Endothelial cell (in vitro differentiated cells): ENCODE measurements at places on chromosomes 12 and 14. TPM values are rescaled to one million over a fixed set of nuclear protein-coding genes. Genes with fewer than 3 reads are reported as not detected.

DNA sequence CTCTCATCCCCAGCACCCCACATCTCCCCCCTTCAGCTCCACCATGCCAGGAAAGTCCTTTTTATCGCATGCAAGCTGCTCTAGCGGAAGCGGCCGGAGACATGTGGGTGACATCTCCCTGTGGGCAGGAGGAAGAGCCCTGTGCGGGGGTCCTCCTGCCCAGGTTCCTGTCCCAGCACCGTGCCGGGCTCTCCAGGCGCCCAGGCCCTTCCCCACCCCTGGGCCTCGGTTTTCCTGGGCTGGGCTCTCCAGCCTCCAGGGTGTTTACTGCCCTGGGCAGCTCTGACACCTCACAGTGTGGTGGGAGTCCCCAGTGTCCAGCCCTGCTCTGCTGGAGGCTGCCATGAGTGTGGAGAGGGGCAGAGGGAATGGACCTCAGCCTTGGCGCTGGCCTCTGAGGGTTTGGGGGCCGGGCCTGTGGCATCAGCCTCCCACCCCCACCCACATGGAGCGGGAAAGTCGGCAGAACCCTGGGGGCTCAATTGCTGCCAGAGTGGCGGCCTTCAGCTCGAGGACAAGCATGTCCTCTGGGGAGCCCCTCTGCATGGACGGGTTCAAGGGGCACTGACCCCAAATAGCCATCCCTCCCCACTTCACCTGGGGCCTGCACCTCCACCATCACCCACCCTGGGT is 16.9 kb downstream of the ASPG start:
- no peak for DNase-seq
- no peak overlapping the region for H3K4me3 ChIP-seq
- no peaks in the 10 kb centered on the region for H3K36me3 ChIP-seq

Gene LTB4R
- total RNA-seq: 9.5 TPM

Gene CLMN
- 0.46 TPM for total RNA-seq

DNA sequence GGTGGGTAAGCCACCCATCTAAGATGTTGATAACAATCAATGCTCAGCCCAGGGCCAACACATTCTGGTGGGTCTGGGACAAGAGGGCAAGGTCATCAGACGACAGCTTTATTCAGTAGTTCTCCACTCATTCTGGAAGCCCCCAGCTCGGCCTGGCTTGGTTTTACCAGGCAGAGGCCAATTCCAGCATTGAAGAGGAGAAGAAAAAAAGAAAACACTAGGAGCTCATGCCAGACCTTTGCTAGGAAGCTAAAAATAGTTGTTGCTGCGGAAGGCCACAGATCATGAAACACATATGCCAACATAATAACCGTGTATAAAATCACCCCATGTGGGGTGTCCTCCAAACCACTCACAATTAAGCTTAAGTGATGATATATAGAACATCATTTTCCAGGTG is 44.4 kb downstream of the CCDC60 start:
- peaks cover 10% of the 10 kb centered on the region for H3K36me3 ChIP-seq
- no peak for DNase-seq
- no peak overlapping the region for H3K4me3 ChIP-seq
- no peak overlapping the region for H3K27ac ChIP-seq
- H3K27me3 ChIP-seq: peaks cover 5% of the 10 kb centered on the region
- no peaks in the 10 kb centered on the region for H3K4me1 ChIP-seq

Gene SSPN
- 2.7 TPM for total RNA-seq

GRCh38 chr12:132356691-132357622 is 27.6 kb upstream of the GALNT9 start:
- peak; percentile 60 for DNase-seq
- H3K4me1 ChIP-seq: peaks cover 5% of the 10 kb centered on the region
- H3K27ac ChIP-seq: peak overlapping the region; percentile 91
- H3K27me3 ChIP-seq: peaks cover 5% of the 10 kb centered on the region

DNA sequence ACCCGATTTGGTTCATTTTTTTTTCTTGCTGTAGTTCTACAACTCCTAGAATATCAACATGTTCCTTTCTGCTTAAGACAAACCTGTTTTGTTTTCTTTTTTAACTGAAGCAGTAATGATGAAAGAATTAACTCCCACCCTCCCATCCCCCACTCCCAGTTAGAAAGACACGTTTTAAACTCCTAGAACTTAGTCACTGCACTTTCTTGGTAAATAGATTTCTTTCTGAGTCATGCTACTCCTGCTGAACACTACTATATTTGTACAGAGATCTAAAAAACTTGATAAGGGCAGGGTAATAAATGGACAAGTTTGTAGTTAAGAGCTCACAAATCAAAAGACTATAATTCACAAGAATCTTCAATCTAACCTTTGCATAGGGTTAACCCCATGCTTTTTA is 118.9 kb upstream of the PTPRB start:
- no peaks in the 10 kb centered on the region for H3K36me3 ChIP-seq
- no peak overlapping the region for H3K27ac ChIP-seq
- H3K4me3 ChIP-seq: no peak overlapping the region
- no peaks in the 10 kb centered on the region for H3K4me1 ChIP-seq
- no peaks in the 10 kb centered on the region for H3K27me3 ChIP-seq
- DNase-seq: no peak

Gene MIP
- 0.10 TPM for total RNA-seq

Gene CRIP1
- total RNA-seq: 2.5 TPM

- H3K27ac ChIP-seq: no peak overlapping the region
- H3K36me3 ChIP-seq: peaks cover 3% of the 10 kb centered on the region
- no peaks in the 10 kb centered on the region for H3K4me1 ChIP-seq
- peaks cover 2% of the 10 kb centered on the region for H3K27me3 ChIP-seq
Measured at GRCh38 chr12:103793512-103794045, 47.5 kb downstream of the NT5DC3 start.

Gene PLCZ1
- not detected for total RNA-seq

DNA sequence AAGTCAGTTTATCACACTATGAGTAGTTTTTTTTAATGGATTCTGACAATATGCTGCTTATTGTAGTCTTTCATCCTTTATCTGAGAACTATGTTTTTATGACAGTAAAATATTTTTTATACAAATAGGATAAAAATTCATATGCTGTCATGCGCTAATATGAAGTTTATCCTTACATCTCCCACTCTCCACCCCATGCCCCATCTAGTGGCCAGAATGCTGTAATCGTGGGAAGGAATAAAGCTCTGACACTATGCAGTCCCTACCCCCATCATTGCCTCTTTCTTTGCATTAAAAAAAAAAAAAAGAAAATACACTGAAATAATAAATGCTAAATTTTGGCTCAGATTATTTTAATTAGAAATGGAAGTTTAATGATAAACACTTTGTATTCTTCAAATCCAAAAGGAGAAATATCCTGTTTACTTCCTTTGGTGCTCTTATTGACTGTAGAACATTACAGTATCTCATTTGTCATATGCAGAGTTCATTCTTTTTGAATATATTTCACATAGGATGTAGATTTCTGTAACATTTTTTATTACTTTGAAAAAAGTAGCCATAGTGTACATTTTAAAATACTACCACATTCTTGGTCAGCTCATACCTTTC is 145.9 kb upstream of the SLCO1C1 start:
- H3K36me3 ChIP-seq: no peaks in the 10 kb centered on the region
- DNase-seq: peak; percentile 35
- H3K4me3 ChIP-seq: no peak overlapping the region
- no peaks in the 10 kb centered on the region for H3K27me3 ChIP-seq
- no peaks in the 10 kb centered on the region for H3K4me1 ChIP-seq

GRCh38 chr12:117279606-117280005 is 81.8 kb downstream of the NOS1 start:
- H3K27me3 ChIP-seq: no peaks in the 10 kb centered on the region
- DNase-seq: no peak
- no peaks in the 10 kb centered on the region for H3K4me1 ChIP-seq
- H3K36me3 ChIP-seq: no peaks in the 10 kb centered on the region

DNA sequence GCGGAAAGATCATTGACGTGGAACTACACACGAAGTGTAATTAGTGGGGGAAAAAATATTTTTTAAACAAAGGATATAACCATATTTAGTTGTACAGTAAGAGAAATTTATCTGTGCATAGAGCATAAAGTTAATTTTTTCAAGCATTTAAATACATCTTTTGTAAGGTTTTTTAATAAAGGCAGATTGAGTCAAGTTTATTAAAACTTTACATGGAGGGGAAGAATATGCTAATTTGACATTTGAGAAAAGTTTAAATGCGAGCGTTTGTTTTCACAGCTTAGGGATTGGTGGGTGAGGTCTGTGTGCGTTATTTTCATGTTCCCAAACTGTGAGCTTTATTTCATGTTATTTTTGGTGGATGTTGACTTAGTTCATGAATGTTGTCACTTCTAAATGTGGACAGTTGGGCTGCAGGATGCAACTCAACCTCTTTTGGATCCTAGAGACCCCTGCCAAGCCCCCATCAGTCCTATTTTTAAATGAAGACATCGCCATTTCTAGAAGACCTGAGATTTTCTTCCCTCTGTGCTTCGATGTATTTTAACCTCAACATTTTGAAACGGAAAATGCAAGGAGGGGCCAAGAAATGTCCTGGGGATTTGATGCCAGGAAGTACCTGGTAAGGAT is 32.3 kb downstream of the BRI3BP start:
- peaks cover 5% of the 10 kb centered on the region for H3K27me3 ChIP-seq
- DNase-seq: no peak
- no peak overlapping the region for H3K27ac ChIP-seq
- H3K36me3 ChIP-seq: peaks cover 4% of the 10 kb centered on the region
- no peak overlapping the region for H3K4me3 ChIP-seq

- H3K27me3 ChIP-seq: no peaks in the 10 kb centered on the region
- H3K36me3 ChIP-seq: no peaks in the 10 kb centered on the region
- H3K4me1 ChIP-seq: peaks cover 20% of the 10 kb centered on the region
- H3K27ac ChIP-seq: no peak overlapping the region
- no peak for DNase-seq
Measured at GRCh38 chr12:24233519-24234246, 284.2 kb upstream of the SOX5 start.

Gene GLIPR1L1
- not detected for total RNA-seq

DNA sequence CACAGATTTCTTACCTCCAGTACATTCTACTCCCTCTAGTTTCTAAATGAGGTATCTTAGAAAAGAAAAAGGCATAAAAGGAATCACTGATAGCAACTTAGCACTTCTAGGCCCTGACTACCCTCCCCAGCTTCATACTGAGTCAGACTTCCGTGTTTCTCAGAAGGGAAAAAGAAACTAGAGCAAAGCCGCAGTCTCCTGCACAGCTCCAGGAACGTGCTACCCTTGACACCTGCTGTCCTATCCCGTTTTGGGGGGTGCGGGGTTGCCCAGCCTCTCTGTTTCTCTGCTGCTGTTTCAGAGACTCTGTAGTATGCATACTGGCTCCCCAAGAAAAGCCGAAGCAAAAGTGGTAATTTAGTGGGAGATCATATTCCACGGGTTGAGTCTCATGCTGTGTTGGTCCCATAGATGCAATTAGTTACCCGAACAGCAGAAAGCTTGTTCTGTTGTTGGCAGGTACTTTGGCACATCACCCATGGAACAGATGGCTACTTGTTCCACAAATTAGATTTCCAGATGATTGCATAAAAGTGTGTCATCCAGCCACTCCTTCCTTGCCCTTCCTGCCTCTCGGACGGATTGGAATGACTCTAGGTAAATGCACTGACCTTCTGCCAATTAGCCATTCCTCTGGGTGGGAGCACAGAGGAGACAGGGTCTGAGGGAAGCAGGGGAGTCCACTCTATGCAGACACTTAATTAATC is 438.1 kb downstream of the FUT8 start:
- H3K4me1 ChIP-seq: peaks cover 16% of the 10 kb centered on the region
- H3K4me3 ChIP-seq: no peak overlapping the region
- no peak overlapping the region for H3K27ac ChIP-seq
- H3K27me3 ChIP-seq: no peaks in the 10 kb centered on the region
- DNase-seq: no peak

- H3K4me3 ChIP-seq: no peak overlapping the region
- no peak for DNase-seq
- H3K4me1 ChIP-seq: no peaks in the 10 kb centered on the region
- peaks cover 2% of the 10 kb centered on the region for H3K27me3 ChIP-seq
- peaks cover 18% of the 10 kb centered on the region for H3K36me3 ChIP-seq
Measured at GRCh38 chr12:120734210-120734609, 8.6 kb downstream of the ACADS start.

Gene STK38L
- total RNA-seq: 30.8 TPM

GRCh38 chr12:26841085-26841484 is 8.1 kb upstream of the ITPR2 start:
- no peak overlapping the region for H3K4me3 ChIP-seq
- no peak for DNase-seq
- no peak overlapping the region for H3K27ac ChIP-seq
- H3K27me3 ChIP-seq: peaks cover 1% of the 10 kb centered on the region

GRCh38 chr12:131092901-131093603 is 139.3 kb downstream of the ADGRD1 start:
- no peak overlapping the region for H3K27ac ChIP-seq
- no peaks in the 10 kb centered on the region for H3K36me3 ChIP-seq
- no peaks in the 10 kb centered on the region for H3K4me1 ChIP-seq

Gene NGB
- total RNA-seq: not detected

Gene GPR137C
- total RNA-seq: 3.3 TPM

Gene FSCB
- total RNA-seq: not detected

Gene CCDC60
- total RNA-seq: 1.9 TPM

- no peak for DNase-seq
- H3K36me3 ChIP-seq: peaks cover 47% of the 10 kb centered on the region
- peak overlapping the region; percentile 28 for H3K27ac ChIP-seq
- peaks cover 7% of the 10 kb centered on the region for H3K27me3 ChIP-seq
- H3K4me1 ChIP-seq: peaks cover 32% of the 10 kb centered on the region
Measured at GRCh38 chr14:91302391-91302790, 57.9 kb upstream of the GPR68 start.

DNA sequence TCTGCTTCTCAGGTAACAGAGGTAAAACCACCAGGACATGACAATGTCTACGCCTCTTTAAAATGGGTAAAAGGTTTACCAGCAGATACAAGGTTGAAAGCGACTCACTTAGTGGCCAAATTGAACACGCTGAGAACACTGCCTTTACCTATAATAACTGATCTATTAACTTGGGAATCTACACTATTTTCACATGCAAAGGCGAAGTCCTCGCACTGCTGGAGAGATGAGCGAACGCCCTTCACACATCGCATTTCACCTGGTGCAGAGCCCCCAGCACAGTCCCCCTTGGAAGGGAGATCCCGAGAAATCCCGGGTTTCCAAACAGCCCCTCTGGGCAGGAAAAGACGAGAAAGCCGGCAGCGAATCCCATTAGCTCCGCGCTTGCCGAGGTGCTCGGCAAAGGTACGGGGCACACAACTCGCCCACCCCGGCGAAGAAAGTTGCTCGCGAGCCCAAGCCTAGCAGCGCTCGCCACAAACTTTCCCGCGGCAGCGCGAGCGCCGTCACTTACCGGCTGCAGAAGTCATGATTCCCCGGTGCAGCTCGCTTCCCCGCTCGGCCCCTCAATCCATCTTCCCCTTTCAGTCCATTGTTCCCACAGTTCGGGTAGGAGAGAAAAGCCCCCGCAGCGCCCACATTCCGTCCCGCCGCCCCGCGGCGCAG is 423 bp downstream of the FGD6 start:
- peaks cover 43% of the 10 kb centered on the region for H3K4me1 ChIP-seq
- H3K27ac ChIP-seq: peak overlapping the region; percentile 92
- H3K36me3 ChIP-seq: peaks cover 3% of the 10 kb centered on the region
- DNase-seq: no peak
- H3K4me3 ChIP-seq: peak overlapping the region; percentile 98

- peak; percentile 34 for DNase-seq
- H3K27me3 ChIP-seq: no peaks in the 10 kb centered on the region
- H3K27ac ChIP-seq: peak overlapping the region; percentile 2
- H3K4me1 ChIP-seq: peaks cover 34% of the 10 kb centered on the region
- no peaks in the 10 kb centered on the region for H3K36me3 ChIP-seq
Measured at GRCh38 chr14:100025111-100025510, 40.1 kb upstream of the EVL start.

GRCh38 chr12:24896171-24896570 is 52.7 kb downstream of the BCAT1 start:
- H3K4me3 ChIP-seq: no peak overlapping the region
- H3K4me1 ChIP-seq: peaks cover 30% of the 10 kb centered on the region
- no peak for DNase-seq
- no peak overlapping the region for H3K27ac ChIP-seq
- peaks cover 1% of the 10 kb centered on the region for H3K27me3 ChIP-seq
- peaks cover 4% of the 10 kb centered on the region for H3K36me3 ChIP-seq
